ENCODE measurements at places on chromosomes 16 and 17. TPM values are rescaled to one million over a fixed set of nuclear protein-coding genes. Genes with fewer than 3 reads are reported as not detected.

PDILT gene
- polyA plus RNA-seq: not detected

VASN gene
- not detected for polyA plus RNA-seq

CHP2 gene
- polyA plus RNA-seq: not detected

TNFRSF13B gene
- not detected for polyA plus RNA-seq

KRT16 gene
- not detected for polyA plus RNA-seq

KRTAP4-1 gene
- not detected for polyA plus RNA-seq

IRX5 gene
- polyA plus RNA-seq: not detected

NGFR gene
- not detected for polyA plus RNA-seq

OGFOD1 gene
- polyA plus RNA-seq: 80.5 TPM

TP53TG3B gene
- polyA plus RNA-seq: not detected

MT1X gene
- polyA plus RNA-seq: 23.2 TPM

CHTF8 gene
- polyA plus RNA-seq: 134 TPM

SNAI3 gene
- polyA plus RNA-seq: 12.4 TPM

E2F4 gene
- 76.0 TPM for polyA plus RNA-seq

BCAR1 gene
- not detected for polyA plus RNA-seq

SLC13A5 gene
- polyA plus RNA-seq: not detected

AIPL1 gene
- not detected for polyA plus RNA-seq

NPIPA3 gene
- polyA plus RNA-seq: not detected

ZNF469 gene
- 0.11 TPM for polyA plus RNA-seq

SLC5A11 gene
- not detected for polyA plus RNA-seq

PRSS8 gene
- not detected for polyA plus RNA-seq

KRTAP1-5 gene
- not detected for polyA plus RNA-seq

KRT39 gene
- not detected for polyA plus RNA-seq

SP6 gene
- not detected for polyA plus RNA-seq

SLC52A1 gene
- not detected for polyA plus RNA-seq

CMTM2 gene
- not detected for polyA plus RNA-seq

ZNF423 gene
- not detected for polyA plus RNA-seq

TAC4 gene
- polyA plus RNA-seq: not detected

SP2 gene
- polyA plus RNA-seq: 2.0 TPM

SPEM3 gene
- polyA plus RNA-seq: not detected

TMC6 gene
- polyA plus RNA-seq: 203 TPM

HIGD1B gene
- not detected for polyA plus RNA-seq

ATP2C2 gene
- not detected for polyA plus RNA-seq

COG7 gene
- polyA plus RNA-seq: 9.5 TPM

All from immature natural killer cell (primary cell).